SK-N-SH treated with all-trans-retinoic acid at 6 μM for 48 hours (cell line): ENCODE measurements at places on chromosomes 11 and 22.

GRCh38 chr11:133842730-133843129 lies 2.6 kb downstream of the SPATA19 start:
- ATAC-seq, result no peak

DNA sequence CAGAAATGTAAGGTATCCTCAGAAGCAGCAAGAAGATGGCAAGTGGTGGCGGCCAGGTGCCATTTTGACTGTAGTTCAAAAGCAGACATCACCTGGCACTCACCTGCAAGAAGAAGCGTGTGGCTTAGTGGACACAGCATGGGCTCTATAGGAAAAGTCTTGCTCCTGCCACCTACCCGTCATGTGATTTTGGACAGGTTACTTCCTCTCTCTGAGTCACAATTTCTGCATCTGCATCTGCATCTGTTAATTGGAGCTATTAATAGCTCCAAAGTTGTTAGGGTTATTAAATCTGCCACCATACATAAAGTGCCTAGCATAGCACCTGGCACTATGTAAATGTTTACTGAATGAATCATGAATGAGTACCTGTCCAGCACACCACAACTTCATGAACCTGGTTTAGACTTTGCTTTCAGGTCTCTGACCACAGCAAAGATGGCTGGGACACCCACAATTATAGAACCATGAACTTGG lies 16.8 kb downstream of the RAB30 start:
- no peak for ATAC-seq

DNA sequence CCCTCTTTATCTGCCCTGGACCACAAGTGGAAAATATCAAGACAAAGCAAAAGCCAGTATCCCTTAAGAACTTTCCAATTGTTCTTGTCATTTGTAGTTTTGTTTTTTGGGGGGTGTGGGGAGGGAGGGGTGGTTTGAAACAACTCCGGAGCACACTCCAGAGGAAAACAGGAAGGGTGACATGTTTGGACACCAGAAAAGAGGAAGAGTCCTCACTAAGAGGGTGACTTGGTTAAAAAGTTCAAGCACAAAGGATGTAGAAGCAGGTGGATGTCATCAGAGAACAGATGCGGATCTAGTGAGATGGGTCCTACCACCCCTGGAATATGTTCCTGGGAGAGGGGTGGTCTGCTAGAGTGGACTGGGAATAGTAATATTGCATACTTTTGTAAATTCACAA lies 25.8 kb downstream of the ADAMTS8 start:
- ATAC-seq, result no peak

DNA sequence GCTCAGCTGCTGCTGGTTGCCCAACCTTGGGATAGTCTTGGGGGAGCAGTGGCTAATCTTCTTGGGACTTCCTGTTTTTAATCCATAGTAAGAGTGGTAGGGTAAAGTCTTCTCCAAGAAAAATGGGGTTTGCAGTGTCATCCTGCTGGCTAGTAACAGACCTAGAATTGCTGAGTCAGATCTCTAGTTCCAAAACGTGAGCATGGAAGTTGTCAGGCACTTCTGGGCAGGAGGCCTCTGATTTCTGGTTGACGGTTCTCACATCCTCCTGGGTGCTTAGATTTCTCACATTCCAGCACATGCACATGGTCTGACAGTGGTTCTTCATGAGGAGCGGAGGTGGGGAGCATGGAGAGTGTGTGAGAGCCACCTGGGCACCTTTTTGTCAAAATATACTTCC lies 410.0 kb downstream of the OPCML start:
- ATAC-seq, result no peak

GRCh38 chr11:1832211-1832919 lies 2.4 kb upstream of the SYT8 start:
- ATAC-seq, result peak; percentile 78

DNA sequence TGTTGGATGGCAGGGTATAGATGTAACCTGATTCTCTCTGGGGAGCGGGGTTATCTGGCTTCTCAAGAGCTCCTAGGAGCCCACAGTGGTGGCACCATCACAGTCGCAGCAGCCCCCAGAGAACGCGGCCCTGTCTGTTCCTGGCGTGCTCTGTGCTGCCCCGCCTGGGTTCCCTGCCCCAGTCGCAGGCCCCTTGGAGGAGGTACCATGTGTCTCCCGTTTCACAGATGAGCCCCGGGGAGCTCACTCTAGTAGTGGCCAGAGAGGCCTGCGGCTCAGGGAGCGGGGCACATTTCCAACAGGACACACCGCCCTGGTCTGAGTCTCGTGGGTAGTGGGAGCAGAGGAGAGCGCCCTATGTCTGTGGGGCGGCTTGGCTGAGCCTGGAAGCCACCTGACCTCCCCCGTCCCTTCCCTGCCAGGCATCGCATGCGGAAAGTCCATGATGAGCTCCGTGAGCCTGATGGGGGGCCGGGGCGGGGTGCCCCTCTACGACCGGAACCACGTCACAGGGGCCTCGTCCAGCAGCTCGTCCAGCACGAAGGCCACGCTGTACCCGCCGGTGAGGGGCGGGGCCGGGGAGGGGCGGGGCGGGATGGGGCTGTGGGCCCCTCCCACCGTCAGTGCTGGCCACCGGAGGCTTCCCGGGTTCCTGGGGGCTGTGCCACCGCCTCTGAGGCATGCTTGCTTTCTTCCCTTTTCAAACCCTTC lies 21.0 kb upstream of the PPP6R3 start:
- no peak for ATAC-seq

DNA sequence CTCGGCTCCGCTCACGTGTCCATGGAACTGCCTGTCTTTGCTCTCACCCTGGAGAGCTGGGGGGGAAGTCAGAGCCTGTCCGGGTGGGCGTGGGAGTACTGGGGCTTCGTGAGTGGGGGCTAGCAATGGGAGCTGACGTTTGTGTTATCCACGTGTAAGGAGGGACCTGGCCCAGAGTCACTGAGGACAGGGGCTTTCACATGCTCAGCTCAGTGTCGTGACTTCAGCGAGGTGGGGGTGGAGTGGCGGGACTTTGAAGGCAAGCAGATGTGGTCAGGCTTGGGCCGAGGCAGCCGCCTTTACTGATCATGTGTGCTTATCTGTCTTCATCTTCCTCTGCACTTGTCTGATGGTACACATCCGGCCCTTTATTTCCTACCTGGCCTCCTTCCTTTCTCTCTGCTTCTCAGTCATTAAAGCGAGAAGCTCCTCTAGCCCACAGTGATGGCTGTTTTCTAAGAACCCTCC lies 113.1 kb upstream of the NNMT start:
- no peak for ATAC-seq

GRCh38 chr11:120067438-120068113 lies 70.3 kb downstream of the TRIM29 start:
- ATAC-seq, result no peak

- no peak for ATAC-seq
These were observed 364.9 kb downstream of the SHANK2 start for GRCh38 chr11:70887542-70887827.

GRCh38 chr11:126522152-126522551 lies 166.7 kb downstream of the ST3GAL4 start:
- ATAC-seq, result no peak

DNA sequence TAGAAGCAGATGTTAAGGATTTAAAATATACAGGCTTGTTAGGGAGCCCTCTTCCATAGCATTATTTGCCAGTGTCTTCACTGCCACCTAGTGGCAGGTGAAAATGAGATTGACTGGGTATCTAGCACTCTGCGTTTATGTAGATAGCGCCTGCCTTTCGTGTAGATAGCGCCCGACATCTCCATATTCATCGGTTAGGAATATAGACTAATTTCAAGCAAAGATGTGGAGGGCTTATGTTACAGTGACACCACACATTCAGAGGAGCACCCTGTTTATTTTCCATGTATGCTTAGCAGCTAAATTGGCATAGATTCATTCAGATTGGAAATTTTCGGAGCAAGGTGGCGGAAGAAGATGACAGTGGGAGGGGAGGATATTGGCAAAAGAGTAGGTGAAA lies 72.0 kb downstream of the SLC5A12 start:
- ATAC-seq, result peak; percentile 96

DNA sequence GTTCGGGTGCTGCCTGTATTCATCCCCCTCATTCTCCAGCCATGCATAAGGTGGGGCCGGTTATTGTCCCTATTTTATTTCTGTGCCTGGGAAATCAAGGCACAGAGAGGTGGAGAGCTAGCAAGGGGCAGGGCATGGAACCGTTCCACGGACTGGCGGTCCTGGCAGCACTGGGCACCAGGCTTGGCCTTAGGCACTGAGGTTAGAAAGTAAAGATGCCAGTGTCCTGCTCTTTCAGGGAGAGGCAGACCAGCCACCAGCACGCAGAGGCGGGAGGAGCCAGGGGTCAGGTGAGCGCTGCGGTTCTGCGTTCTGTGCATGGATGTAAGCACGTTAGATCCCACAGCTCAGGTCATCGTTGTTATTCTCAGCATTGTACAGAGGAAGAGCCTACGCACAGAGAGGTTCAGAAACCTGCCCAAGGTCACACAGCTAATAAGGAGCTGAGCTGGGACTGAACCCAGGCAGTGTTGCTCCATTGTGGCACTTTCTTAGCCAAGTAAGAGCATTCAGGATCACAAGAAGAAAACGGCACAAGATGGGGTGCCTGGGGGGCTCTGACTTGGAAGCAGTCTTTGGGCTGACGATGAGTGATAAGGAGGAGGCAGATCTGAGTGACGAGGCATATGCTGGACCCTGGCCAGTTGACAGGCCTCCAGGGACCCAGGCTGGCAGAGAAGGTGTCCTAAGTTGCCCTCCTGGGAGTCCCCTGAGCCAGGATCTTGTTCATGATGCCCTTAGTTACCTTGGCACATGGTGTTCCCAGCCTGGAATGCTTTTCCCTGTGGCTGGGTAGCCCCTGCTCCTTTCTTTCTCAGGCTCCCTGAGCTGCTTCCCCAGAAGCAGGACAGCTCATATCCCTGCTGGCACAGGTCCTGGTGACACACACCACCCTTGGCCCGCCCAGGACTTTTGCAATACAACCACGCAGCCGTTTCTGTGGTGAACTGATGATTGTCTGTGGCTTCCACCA lies 41.1 kb downstream of the OSBPL5 start:
- ATAC-seq, result peak; percentile 89

DNA sequence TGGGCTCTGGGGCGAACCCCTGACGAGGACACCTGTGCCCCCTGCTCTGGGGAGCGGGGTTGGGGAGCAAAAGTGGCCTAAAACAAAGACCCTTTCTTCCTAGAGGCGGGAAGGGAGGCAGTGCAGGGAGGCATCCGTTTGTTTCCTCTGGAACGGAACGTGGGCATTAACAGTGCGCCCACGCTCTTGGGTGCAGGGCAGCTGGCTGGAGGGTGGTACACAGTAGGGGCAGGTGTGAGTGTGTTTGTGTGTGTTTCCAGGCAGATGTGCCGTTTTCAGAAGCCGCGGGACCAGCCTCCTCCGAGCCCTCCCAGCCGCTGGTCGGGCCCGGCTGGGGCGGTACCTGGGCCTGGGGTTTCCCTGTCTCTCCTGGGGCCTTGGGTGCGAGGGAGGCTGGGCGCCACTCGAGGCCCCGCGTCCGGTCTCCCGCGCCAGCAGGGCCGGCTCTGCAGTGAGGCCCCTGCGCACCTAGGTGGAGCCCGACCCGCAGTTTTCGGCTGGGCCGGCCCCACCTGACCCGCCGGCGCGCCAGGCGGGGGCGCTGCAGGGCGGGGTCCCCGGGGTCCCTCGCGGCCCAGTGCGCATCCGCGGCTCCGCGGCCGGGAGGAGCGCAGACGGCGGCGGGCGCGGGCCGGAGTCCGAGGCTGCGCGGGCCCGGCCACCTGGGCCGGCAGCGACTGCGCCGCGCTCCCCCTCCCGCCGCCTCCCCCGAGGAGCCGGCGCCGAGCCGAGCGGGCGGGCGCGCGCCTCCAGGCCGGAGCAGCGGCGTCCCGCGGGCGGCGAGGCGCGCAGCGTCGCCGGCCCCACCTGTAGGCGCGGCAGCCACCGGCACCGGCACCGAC lies 1252.7 kb downstream of the BRD1 start:
- ATAC-seq, result peak; percentile 53; the same call in 2 of the 3 replicates

DNA sequence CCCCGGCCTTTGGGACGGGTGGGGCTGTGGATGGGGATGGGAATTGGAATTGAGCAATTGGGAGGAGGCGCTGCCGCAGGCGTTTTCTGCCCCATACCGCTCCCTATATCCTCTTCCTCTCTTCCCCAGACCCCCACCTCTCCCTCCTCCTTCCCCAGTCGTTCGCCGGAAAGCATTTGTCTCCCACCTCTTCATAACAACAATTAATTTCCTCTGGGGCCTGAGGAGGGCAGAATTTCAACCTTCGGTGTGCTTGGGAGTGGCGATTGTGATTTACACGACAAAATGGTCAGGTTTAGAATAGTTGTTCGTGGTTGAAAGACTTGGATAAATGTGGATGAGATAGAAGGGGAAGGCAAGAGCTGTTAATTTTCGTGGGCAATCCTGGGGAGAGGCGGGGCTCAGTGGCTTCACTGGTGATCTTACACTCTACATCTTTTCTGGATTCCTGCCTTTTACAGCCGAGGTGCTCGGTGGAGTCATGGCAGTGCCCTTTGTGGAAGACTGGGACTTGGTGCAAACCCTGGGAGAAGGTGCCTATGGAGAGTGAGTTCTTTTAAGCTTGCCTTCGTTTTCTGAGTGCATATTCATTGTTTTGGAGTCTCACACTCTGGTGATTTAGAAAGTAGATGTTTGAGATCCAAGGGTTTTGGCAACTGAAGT lies 1.5 kb downstream of the CHEK1 start:
- peak; percentile 65 for ATAC-seq

DNA sequence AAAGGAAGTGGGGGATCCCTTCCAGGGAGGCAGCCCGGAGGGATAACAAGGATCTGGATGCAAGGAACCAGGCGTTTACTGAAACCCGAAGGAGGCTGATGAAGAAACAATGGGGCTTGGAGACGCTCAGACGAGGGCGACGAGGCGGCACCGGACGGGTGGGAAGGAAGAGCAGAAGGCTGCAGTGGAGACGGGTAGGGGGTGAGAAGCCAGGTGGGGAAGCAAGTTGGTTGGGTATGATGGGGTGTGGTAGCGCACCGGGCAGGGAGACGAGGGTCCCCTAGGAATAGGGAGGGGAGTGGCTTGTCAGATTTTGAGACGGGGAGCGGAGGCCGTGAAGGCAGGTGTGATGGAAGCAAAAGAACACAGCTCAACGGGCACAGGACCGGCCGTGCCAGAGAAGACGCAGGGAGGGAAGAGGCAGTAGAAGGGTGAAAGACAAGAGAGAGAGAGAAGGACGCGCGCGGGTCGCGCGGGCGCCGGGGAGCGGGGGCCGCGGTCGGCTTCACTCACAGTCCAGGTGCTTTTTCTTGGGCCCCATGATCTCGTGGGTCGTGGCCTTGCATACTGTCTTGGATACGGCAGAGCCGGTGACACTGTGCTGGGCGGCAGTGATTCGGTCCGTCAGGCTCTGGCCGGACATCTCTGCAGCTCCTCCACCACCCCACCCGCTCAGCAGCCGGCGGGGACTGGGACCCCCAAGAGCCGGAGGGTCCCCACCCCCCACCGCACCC lies 579 bp downstream of the PICALM start:
- ATAC-seq, result peak; percentile 14

DNA sequence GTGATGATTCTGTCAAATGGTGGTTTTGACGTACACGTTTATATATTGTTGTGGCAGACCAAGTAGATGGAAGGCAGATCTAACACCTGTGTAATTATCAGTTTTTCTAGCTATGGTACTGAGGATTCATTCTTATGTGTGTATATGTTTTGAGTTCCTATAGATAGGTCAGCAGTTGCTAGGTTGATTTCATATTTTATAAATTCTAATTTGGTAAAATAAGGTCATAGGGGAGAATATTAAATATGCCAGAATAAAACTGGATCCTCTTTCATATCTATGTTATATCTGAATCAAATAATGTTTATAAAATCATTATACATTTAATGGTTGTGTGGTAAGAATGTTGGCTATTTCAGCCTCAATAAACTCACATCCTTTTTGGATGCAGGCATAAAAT lies 27.6 kb downstream of the HIPK3 start:
- no peak for ATAC-seq

GRCh38 chr11:2265854-2266585 lies 4.4 kb downstream of the ASCL2 start:
- ATAC-seq, result no peak
